Panc1 (cell line): ENCODE measurements at places on chromosomes 1 and 21. TPM values are rescaled to one million over a fixed set of nuclear protein-coding genes. Genes with fewer than 3 reads are reported as not detected.
A peak's percentile ranks its signal among the peaks of the same experiment; 100 is the strongest.

DNA sequence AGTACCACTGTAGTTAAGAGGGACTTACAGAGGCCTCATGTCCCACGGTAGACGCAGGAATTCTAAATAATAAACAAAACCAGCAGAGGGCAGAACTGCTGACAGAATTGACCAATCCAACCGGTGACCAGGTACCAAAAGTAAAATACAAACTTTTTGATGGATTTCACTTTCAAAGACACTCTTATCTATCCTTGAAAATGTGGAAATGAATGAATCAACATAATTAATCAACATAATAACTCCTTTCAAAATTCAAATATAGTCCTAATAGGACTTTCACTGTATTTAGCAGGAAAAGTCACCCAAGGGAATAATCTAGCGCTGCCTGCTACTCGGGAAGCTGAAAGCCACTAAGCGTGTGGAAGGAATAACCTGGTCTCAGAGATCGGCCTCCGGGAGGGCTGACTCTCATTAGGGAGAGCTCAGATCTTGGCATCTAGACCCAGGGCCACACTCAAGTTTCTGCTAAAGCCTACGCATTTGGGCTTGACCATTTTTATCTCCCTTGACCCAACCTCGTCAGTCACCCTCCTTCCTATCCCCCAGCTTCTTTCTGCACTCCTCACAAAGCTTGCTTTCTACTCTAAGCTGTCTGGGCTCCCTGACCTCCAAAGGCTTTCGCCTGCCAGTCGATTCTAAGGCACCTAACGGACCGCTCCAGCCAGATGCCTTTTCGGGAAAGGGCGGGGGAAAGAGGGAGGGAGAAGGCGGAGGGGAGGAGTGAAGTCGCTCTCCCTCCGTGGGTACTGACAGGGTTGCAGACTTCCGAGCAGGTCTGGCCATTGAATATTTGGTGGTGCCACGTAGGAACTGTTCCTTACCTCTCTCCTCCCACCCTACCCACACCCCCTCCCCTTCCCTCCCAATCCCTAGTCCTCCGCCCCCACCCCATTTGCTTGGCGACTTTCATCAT, 1.6 kb downstream of the COL11A1 start:
- peak; percentile 45 for DNase-seq

DNA sequence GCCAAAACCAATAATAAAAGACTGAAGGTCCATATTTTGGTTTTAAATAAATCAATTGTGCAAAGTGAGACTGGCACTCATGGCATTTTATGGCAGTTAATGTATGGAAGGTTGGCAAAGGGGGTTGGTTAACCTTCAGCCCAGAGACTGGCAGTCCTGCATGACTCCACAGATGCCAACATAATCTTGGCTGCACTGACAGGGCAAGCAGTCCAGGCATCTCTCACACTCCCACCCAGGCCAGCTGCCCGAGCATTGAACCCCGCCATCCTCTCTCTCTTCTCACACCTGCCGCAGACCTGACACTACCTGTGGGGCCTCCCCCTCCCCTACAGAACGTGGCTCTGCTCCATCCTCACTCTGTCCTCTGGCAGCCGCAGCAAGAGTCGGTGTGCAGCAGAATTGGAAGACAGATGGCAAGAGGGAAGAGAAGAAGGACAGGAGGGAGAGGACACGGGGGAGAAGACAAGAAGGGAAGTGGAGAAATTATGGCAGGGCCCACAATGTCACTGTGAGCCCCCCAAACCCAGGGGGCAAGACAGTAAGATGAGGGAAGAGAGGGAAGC, 43.7 kb downstream of the ITPKB start:
- DNase-seq = no peak

DNA sequence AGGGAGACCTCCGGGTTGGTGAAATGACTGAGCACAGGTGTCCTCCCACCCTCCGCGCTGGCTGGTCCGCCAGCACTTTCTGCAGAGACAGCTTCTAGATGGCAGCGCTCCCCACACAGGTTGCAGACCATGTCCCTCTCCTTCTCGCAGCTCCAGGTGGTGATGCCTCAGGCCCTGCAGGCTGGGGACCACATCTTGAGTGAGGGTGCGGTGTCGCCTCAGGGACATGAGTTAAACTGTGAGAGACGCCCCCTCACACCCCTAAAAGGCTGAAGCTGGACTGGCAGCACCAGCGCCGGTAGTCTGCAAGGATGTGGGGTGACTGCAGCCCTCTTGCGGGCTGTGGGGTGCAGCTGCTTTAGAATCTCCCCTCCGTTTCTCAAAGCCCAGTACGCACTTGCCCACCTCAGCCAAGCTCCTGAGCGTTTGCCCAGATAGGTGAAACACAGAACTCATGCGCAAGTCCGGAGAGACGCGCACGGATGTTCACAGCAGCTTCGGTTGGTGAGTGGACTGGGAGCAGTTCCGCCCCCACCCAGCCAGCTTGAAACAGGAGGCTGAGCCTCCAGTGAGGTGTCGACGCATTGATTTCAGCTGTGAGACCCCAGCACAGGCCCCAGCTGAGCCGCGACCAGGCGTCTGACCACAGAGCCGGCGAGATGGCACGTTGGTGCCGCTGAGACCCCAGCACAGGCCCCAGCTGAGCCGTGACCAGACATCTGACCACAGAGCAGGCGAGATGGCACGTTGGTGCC, 28.6 kb downstream of the COL6A1 start:
- DNase-seq = no peak

GRCh38 chr1:160539990-160540858, 17.2 kb upstream of the SLAMF6 start:
- DNase-seq = no peak

- no peak for DNase-seq
These were observed 9.7 kb upstream of the GATAD2B start for GRCh38 chr1:153932156-153933131.

GRCh38 chr1:194598098-194598497, 1411.7 kb upstream of the B3GALT2 start:
- DNase-seq = no peak

- no peak for DNase-seq
These were observed 14.9 kb downstream of the PODN start for GRCh38 chr1:53076721-53077598.

GRCh38 chr1:114126261-114127095, 27.2 kb downstream of the SYT6 start:
- DNase-seq = no peak

GRCh38 chr1:117147341-117147831, 25.8 kb upstream of the TRIM45 start:
- DNase-seq = no peak

DNA sequence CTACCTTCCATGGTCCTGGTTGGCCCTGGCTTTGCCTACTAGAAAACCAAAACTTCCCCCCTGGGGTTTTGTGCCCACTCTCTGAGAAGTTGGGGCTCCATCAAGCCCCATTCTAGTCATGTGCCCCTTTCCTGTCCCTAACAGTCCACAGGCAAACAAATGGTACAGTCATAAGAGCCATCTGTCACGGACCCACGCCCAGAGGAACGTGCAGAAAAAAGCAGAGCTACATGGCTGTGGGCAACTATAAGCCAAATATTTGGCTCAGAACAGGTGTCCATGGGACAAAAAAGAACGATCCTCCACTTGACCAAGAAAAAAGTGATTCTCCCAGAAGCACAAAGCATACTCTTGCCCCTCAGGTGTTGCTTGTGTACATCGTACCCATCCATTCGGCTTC, 14.6 kb upstream of the TRNAU1AP start:
- DNase-seq = no peak

- no peak for DNase-seq
These were observed 50.9 kb downstream of the CNST start for GRCh38 chr1:246617156-246617555.

- DNase-seq = no peak
These were observed 12.8 kb downstream of the PRDM15 start for GRCh38 chr21:41866274-41866809.

DNA sequence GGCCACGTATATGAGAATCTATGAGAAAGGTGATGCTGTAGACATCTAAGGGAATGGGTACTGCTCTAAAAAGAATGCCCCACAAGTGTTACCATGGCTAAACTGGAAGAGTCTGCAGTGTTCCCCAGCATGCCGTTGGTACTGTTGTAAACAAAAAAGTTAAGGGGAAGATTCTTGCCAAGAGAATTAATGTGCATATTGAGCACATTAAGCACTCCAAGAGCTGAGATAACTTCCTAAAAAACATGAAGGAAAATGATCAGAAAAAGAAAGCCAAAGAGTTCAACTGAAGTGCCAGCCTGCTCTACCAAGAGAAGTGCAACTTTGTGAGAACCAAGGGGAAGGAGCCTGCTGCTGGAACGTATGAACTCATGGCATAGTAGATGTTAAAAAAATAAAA, 40.8 kb downstream of the PLPP3 start:
- DNase-seq = no peak

DNA sequence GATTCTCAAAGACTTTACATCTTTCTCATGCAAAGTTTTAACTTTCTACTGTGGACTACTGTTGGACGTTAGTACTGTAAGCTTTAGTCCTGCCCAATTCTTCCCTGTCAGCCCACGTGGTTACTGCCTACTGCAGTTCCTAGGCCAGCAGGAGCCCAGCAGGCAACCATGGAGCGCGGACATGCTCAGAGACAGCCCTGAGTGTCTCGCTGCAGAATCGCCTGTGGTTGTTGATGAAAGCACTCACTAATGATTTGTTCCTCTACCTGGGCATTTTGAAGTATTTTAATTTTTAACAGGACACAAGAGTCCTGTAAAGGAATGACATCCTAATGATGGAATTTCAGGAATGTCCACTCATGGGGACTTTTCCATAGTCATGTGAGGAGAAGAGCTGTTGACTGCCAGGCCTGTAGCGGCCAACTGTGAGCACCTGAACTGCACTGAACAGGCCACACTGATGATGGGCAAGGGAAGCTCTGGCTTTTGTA, 44.1 kb downstream of the PGBD5 start:
- DNase-seq = no peak

THEM5 gene
- total RNA-seq = not detected

S100B gene
- total RNA-seq = not detected

OR6N1 gene
- not detected for total RNA-seq

RYR2 gene
- total RNA-seq = 0.03 TPM

DEPDC1 gene
- total RNA-seq = 43.0 TPM

TLR5 gene
- total RNA-seq = 0.21 TPM

ITLN1 gene
- not detected for total RNA-seq

FCGR3A gene
- total RNA-seq = 0.13 TPM

CHI3L2 gene
- 0.77 TPM for total RNA-seq
